GM12891 (cell line): ENCODE measurements at places on chromosomes 4 and X.

GRCh38 chrX:23327104-23327503, 7.5 kb upstream of the PTCHD1 start:
- no peak for DNase-seq

- no peak for DNase-seq
Observed at GRCh38 chrX:15055146-15055930, 182.1 kb downstream of the MOSPD2 start.

DNA sequence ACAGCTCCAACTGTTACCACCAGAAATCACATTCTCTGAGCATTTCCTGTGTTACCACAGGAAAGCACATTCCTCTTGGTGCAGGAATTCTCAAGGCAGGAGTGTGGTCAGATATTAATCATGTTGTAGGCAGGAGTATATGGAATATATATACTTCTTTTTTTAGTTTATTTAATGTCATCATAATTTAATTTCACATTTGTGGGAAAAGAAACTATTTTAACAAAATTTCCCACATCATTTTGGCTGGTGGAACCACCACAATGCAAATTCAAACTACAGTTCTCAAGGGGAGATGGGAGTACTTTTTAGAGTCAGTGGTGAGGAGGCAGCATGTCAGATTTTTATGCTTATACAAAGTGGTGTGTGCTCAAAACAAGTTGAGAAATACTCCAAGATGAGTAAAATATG, 139.0 kb downstream of the ATP10D start:
- no peak for DNase-seq

- DNase-seq, result no peak
Observed at GRCh38 chr4:2702361-2702760, 53.8 kb downstream of the TNIP2 start.

GRCh38 chr4:169407217-169407845, 136.6 kb upstream of the SH3RF1 start:
- DNase-seq, result no peak
